Effector CD8-positive, alpha-beta T cell (primary cell): ENCODE measurements at places on chromosomes 1 and 21.

DNA sequence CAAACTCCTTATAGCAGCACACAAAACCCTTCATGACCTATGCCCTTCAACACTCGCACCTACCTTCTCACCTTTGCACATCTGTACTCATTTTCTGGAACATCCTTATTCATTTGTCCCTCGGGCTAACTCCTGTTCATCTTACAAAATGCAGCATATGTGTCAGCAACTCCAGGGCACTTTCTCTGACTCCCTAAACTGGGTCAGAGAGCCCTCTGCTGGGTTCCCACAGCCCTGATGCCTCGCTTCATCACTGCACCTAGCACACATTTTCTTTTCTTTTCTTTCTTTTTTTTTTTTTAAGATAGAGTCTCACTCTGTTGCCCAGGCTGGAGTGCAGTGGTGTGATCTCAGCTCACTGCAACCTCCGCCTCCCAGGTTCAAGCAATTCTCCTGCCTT, 54.0 kb downstream of the RAB3B start:
- DNase-seq = no peak

DNA sequence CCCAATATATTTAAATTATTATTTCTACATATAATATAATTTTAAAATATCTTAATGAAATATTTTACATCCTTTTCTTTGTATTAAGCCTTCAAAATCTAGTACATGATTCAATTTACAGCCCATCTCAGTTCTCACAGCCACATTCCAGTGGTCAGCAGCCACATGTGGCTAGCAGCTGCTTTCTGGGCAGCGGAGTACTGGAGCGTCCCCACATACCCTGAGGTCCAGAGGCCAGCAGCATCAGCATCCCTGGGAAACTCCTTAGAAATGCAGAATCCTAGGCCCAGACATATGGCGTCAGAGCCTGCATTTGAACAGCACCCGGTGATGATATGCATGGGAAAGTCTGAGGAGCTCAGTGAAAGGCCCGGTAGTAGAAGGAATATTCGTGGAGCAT, 8.6 kb upstream of the LHX4 start:
- no peak for DNase-seq

- DNase-seq = no peak
These were observed 10.9 kb upstream of the HIPK1 start for GRCh38 chr1:113918243-113918642.

DNA sequence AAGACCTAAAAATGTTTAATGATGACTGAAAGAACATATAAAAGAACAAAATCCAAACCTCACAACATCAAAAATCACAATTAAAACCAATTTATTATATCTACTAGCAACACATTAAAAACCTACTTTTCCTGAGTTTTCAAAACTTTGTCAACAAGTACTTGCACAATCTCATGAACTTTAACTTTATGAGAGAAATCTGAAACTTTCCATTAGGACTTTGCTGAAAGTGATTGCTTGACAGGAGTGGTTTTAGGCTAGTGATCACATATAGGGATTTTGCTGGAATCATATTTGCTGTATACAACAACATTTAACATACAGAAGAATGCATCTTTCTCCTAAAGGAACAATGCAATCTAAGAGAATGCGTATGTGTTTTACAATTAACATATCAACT, 13.2 kb downstream of the HNRNPR start:
- DNase-seq = no peak

GRCh38 chr1:24830680-24831272, 85.5 kb downstream of the CLIC4 start:
- no peak for DNase-seq

DNA sequence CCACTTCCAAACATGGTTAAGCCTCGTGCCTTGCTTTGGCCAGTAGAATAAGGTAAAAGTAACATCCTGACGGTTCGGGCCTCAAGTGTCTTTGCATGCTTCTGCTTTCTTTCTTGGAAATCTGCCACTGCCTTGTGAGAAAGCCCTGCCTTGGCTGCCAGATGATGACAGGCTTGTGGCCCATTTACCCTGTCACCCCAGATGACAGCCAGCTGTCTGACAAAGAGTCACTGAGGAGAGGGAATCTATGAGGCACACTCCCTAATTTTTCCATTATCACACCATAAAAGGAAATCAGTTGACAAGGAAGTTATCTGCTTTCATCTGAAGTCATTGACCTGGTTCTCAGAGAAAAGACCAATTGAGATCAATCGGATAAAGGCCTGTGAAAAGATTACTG, 199.8 kb downstream of the USH2A start:
- DNase-seq = no peak

DNA sequence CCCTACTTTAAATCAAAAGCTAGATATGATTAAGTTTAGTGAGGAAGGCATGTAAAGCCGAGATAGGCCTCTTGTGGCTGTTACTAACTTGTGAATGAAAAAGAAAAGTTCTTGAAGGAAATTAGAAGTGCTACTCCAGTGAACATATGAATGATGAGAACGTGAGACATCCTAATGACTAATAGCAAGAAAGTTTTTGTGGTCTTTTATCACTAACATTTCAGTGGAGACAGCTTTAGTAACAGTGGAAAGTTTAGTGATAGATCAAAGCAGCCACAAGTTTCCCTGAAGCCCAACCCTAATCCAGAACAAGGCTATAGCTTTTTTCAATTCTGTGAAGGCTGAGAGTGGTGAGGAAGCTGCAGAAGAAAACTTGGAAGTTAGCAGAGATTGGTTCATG, 73.6 kb upstream of the LRRC8B start:
- no peak for DNase-seq

- no peak for DNase-seq
These were observed 17.7 kb upstream of the RGS16 start for GRCh38 chr1:182621906-182622305.

- DNase-seq = no peak
These were observed 5.6 kb downstream of the WRAP73 start for GRCh38 chr1:3644273-3644672.

DNA sequence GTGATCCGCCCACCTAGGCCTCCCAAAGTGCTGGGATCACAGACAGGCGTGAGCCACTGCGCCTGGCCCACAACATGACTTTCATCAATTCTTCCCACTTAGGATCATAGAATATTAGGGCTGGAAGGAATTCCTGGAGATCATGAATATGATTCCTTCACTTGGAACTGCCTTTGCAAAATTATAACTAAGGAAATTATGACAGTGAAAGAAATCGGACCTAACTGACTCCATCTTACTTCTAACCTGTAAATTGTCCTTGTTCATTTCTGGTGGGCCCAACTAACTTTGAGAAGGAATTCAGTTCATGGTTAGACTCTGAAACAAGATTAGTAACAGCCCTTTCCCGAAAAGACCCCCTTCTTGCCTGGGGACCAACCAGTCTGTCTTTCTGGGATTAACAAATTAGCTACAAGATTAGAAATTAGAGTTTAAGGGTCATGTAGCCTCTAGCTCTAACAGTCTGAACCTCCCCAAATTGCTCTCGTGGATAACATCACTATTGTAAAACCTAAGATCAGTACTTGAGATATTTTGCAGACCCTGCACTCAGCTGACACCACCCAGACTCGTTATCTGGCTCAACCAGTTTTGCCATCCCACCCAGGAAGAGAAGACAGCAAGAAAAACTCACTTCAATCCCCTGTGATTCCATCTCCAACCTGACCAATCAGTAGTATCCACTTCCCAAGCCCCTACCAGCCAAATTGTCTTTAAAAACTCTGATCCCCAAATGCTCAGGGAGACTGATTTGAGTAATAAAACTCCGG, 14.7 kb downstream of the ZBTB8OS start:
- no peak for DNase-seq

- no peak for DNase-seq
These were observed 17.3 kb upstream of the PLEKHG5 start for GRCh38 chr1:6508816-6509189.

DNA sequence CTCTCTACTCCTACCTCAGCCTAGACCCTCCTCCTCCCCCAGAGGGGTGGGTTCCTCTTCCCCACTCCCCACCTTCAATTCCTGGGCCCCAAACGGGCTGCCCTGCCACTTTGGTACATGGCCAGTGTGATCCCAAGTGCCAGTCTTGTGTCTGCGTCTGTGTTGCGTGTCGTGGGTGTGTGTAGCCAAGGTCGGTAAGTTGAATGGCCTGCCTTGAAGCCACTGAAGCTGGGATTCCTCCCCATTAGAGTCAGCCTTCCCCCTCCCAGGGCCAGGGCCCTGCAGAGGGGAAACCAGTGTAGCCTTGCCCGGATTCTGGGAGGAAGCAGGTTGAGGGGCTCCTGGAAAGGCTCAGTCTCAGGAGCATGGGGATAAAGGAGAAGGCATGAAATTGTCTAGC, 21.6 kb upstream of the VPS13D start:
- no peak for DNase-seq

- peak; percentile 42 for DNase-seq
These were observed 730 bp downstream of the CDC42 start for GRCh38 chr1:22053017-22053860.

GRCh38 chr1:181028196-181028595, 5.5 kb upstream of the STX6 start:
- no peak for DNase-seq

- DNase-seq = no peak
These were observed 101.7 kb downstream of the OLFML2B start for GRCh38 chr1:161921990-161922389.

DNA sequence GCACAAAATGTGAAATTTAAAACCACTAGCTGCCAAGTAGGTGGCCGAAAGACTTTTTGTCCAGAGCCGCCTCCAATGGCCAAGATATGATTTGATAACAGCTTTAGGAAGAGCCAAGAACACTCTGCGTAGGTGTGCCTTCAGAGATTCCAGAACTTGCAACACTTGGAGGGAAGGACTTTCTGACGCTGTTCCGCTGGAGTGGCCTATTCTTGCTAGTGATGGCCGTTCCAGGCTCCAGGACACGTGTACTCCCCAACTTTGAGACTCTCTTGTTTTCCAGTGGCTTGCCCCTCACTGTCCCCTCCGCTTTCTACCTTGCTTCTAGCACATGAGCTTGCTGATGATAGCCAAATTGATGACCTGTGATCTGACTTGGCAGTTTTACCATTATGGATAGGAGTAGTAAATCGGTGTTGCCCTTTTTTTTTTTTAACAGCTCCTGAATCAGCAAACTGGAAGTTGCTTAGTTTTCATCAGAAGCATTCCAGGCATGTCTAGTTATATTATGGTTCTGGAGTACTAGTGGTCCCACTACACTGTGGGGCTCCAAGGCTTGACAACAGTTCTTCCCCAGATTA, 1.0 kb downstream of the PRDX6 start:
- DNase-seq = no peak

- no peak for DNase-seq
These were observed 100.4 kb downstream of the GALNT2 start for GRCh38 chr1:230167419-230167852.

DNA sequence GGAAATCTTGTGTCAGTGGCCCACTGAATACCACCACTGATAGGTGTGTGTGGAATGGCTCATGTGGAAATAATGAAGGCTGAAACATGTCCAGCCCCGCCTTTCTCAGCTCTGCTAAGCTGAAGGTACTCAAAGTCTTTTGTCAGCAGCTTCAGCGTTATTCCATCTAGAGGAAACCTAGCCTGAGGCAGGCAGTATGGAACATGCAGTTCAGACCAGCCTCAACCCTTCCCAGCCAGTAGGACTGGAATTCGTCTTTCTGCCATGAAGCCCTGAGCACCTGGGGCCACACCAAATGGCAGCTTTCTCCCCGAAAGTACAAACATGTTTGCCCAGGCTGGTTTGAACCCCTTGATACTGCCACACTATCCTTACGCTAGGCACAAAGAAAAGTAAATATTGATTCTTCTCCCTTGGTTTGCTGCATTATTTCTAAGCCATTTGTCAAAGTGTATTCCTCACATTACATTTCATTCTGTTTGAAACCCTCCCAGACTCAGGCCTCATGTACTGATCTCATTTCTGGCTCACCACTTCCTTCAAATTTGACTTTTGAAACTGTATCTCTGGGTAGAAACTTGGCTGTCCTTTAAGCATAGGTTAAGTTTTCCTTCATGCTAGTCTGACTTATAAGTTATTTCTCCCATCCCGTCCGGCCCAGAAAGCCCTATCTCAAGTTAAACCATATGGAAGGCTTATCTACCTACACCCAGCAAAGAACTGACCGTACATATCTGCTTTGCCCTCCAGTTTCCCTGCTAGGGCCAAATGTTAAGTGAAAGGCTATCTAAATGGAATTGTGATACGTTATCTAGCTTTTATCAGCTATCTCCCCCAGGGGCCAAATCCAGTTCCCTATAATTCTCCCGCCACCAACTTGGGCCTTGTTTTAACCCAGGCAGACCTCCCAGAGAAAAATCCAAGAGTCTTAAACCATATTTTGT, 45.7 kb upstream of the HOOK1 start:
- DNase-seq = no peak

- no peak for DNase-seq
These were observed 13.6 kb downstream of the TARDBP start for GRCh38 chr1:11026052-11026451.
